ENCODE measurements at places on chromosomes 2 and 18. TPM values are rescaled to one million over a fixed set of nuclear protein-coding genes. Genes with fewer than 3 reads are reported as not detected.
A peak's percentile ranks its signal among the peaks of the same experiment; 100 is the strongest.

The STARD6 gene
- total RNA-seq = not detected

DNA sequence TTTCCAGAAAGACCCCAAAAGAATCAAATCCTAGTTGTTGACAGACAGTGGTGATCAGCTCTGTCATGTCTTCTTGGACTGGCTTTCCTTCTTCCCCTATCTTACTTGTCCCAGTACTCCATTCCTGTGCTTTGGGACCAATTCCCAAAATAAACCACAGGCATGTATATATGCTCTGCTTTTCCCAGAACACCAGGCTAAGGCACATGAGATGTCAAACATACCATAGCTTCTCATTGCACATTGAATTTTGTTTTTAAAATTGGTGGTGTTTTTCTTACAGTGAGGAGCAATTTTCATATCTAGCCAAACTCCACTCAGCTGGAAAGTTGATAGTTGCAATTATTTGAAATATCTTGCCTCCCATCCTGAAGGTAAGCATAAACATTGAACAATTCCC is 88.9 kb upstream of the RGPD4 start:
- no peak for DNase-seq

DNA sequence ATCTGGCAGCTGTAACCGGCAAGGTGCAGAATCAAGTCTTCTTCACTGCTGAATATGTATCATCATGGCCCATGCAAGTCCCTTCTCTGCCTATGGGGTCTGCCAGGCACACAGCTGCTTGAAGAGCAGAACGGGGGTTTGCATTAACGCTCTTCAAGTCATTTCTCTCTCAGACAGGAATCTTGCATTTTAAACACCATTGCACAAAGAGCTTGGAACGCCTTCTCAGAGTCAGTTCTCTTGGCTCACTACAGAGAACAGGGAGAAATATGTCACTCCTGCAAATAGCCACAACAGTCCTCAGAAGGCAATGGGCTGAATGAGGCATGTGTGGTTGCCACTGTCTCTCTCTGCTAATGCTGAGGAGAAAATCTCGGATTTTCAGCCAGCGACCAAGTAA is 2173.5 kb upstream of the PIK3C3 start:
- DNase-seq = no peak

DNA sequence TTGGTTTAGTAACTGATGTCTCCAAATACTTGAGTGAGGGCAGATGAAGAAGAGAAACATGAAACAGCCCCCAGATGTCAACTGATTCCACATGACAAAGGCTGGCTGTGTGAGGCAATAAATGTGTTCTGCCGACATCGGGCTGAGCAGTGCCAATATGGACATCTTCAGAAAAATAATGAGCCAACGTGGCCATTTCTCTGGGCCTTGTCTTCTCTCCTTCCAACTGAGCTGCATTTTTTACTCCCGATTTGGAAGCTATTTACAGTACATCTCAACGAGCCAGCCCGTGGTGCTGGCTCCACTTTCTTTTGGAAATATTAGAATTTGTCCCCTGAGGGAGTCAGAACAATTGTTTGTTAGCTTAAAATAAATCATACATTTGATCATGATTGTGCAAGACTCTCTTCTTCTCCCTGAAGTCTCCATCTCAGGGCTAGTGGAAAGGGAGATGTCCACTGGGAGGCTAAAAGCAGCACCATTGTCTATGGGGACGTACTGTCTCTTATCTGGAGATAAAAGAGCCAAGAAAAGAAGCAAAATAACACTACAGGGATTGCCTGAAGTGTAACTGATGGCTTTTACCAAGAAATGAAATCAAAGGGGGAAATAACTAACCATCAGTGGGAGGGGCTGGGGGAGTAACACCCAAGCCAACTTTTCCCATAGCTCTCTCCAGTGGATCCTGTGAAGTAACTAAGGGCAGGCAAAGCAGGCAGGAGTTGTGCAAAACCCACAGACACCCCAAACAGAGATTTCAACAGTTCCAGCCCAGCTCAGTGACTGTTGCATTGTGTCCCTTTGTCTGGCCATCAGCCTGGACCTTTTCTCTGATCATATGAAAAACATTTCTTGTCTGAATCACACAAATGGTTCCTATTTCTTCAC is 114.8 kb downstream of the RDH14 start:
- peak; percentile 80 for DNase-seq

DNA sequence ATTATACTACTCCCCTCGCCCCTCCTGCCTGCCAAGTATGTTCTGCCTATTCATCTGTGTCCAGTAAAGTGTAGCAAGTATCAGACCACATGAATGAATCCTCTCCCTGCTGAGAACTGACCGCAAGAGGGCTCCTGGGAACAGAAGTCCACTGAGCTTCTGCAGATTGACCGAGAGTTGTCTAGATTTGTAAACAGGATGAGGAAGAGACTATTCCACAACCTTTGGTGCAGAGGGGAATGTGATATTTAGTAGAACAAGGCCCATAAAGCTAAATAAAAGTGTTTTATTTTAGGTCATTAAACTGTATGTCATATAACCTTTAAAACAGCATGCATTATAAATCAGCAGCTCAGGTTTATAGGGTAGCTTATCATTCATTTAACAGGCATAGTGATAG is 377.0 kb downstream of the DCC start:
- DNase-seq = no peak

DNA sequence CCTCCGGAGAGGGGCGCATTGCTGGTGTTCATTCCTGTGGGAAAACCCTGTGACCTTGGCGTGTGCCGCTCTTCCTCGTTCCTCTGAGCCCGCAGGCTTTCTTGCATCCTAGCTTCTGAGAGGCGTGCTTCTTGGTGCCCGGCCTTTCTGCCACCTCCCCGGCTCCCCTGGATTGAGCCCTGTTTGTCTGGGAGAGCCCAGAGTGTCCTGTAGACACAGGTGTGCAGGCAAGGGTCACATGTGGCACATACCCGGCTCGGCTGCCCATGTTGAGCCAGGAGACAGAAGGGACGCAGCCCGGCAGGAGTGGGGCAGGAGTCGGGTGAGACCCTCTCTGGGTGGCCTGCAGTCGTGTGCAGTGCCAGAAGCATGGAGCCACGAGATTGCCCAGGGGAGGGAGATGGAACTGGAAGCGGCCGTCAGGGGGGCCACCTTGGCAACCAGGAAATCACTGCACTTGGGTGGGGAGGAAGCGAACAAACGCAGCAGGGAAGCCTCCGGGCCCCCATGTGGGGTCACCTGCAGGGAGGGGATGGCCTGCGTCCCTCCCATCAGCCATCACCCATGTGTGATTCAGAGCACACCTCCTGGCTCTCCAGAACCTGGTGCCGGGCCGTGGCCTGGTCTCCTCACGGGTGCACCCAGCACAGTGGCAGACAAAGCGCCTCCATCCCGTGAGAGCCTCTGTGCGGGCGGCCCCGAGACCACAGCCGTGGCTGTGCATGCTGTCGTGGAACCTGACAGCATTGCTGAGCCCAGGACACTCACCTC is 92.9 kb downstream of the SH3BP4 start:
- no peak for DNase-seq

DNA sequence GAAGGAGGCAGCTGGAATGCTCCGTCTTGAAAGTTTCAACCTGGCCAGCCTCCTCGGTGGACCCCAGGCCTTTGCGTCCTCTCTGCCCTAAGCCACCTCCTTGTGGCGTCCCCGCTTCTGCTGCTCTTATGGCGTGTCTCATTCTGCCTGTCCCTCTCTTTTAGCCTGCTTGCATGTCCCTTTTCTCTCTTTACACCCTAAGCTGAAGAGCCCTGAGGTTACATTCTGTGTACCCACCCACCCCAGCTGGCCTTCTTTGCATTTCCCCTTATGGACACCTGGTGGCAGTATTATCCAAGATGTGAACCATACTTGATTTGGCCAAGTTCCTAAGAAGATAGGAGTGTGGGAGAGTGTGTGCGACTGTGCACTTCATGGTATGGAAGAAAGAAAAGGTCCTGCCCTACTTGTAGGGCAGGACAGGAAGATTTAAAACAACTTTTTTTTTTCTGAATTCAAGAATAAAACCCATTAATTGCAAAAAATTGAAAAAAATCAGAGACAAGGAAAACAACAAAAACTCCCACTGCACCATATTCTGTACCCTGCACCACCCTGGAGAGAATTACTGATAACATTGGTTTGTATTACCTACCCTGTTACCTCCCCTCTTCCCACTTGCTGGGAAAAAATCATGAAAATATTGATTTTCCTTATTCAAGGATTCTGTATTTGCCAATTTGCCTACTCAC is 77.4 kb downstream of the DYSF start:
- peak; percentile 9 for DNase-seq

The CAPN14 gene
- 0.49 TPM for total RNA-seq

The CROCC2 gene
- total RNA-seq = 0.30 TPM

The FN1 gene
- total RNA-seq = 394 TPM

DNA sequence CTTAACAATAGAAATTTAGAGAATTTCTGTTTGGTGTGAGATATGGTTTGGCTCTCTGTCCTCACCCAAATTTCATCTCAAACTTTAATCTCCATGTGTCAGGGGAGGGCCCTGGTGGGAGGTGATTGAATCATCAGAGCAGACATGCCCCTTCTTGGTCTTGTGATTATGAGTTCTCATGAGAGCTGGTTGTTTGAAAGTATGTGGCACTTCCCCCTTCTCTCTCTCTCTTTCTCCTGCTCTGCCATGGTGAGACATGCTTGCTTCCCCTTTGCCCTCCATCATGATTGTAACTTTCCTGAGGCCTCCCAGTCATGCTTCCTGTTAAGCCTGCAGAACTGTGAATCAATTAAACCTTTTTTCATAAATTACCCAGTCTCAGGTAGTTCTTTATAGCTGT is 524.7 kb upstream of the ACVR2A start:
- DNase-seq = no peak

The CYP27A1 gene
- total RNA-seq = 10.8 TPM

DNA sequence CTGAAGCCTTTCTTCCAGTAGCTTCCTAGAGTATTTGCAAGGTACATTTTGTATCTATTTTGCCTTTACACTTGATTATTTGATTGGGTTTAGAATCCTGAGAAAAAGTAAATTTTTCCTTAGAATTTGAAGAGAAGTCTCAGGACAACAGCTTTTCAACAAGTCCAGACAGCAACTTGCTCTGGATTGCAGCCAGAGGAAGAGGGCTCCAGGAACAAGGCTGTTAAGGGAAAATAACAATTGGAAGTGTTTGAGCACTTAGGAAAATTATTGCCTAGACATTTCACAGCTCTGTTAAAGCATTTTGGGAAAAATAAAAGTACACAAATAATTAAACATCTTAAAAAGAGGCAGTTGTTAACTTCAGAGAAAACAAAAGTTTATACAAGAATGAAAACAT is 58.3 kb upstream of the RAPGEF4 start:
- DNase-seq = no peak

DNA sequence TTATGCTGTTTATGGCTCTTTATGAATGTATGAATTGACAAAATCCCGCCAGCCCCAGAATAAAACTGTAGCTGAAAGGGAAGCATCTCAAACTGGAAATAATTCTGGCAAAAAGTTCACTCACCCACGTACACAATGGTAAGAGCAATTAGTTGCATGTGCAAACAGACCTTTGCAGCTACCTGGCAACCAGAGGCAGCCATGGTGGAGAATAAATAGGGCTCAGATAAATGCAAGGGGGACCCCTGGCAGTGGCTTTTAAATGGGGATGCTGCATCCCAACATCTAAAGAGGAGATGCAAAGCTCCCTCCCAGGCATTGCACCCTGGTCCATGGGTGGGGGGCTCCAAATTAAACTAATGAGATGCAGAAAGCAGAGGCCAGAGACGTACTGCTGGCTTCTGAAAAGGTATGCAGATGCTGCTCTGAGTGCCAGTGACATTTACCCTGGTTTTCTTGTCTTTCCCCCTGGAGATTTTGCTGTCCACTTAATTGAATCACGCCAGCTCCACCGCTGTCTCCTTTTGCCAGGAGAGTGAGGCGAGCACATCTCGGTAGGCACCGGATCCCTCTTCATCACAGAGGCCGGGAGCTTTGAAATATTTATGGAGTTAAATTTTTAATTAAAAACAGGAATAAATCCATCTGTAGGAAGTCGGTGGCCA is 126.6 kb upstream of the NRP2 start:
- DNase-seq = no peak

DNA sequence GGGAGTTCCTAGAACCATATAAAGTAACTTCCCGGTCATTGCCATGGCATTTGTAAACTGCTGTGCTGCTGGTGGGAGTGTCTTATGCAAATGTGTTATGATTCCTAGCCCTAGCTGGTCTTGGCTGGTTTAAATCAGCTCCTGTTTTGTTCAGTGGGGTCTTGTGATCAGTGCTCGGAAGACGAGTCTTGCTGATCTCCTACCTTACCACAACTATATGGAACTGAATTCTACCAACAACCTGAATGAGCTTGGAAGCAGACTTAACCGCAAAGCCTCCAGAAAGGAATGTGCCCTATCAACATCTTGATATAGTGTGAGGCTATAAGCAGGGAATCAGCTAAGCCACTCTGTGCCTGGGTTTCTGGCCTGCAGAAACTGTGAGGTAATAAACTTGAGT is 33.5 kb downstream of the POLE4 start:
- peak; percentile 24 for DNase-seq

DNA sequence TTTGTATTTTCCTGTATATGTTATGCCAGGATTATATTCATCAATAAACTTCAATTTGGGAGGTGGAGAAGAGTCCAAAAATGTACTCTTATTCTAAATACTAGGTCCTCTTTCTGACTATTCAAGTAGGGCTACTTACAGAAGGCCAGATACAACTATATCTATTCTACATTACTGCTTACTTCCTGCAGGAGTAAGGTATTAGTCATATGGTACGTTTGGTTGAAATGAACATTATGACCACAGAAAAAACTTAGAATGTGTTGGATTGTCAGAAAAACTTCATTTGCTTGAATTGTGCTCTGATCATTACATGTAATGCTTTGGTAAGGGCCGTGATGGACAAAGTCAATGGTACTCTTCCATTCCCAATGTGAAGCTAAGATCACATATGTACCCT is 35.0 kb downstream of the STAT4 start:
- DNase-seq = no peak

The TSPYL6 gene
- not detected for total RNA-seq

The FMNL2 gene
- total RNA-seq = 43.7 TPM

DNA sequence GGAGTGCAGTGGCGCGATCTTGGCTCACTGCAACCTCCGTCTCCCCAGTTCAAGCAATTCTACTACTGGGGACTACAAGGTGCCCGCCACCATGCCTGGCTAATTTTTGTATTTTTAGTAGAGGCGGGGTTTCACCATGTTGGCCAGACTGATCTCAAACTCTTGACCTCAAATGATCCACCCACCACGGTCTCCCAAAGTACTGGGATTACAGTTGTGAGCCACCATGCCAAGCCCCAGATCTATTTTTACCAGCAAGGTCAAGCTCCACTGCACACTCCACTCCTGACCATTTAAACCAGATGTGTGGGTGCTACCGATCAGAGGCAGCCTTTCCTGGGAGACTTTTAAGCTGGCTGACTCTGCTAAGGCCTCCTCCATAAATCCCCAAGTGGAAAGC is 67.5 kb upstream of the CD226 start:
- DNase-seq = no peak

The CNGA3 gene
- total RNA-seq = 0.10 TPM

GRCh38 chr2:37379881-37380296 is 35.5 kb downstream of the QPCT start:
- DNase-seq = no peak

DNA sequence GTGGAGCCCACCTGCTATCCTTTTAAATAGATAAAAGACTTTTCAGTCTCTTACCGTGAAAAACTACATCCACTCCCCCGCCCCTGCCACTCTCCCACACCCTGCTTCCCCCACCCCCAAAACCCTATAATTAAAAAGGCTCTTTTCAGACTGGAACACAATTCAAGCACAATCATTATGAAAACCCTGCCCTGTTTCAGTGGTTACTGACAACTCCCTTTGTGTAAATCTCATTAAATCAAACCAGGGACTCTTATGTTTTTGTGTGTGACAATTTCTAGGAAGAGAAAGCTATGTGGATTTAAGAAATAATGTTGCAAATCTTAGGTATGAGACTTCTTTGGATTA is 21.0 kb upstream of the ZNF532 start:
- DNase-seq = no peak
